ENCODE measurements at places on chromosomes 3 and 15.
A peak's percentile ranks its signal among the peaks of the same experiment; 100 is the strongest.

DNA sequence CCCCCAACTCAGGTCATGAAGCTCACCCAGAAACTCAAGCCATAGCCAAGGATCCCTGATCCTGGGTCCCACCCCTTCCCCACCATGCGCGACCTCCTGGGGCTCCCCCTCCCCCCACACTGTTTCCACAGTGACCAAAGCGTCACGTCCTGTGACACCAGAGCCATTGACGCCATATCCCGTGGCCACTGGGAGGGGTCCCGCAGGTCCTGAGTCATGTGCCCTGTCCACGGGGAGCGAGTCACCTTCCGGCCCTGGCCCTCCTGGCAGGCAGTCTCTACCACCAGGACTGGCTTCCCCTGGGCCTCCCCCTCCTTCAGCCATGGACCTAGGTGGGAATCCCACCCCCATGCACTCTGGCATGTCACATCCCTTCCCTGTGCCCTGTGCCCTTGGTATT is 15.6 kb downstream of the SEMA3F start:
- no peak for DNase-seq

- no peak for DNase-seq
Measured at GRCh38 chr3:46349484-46350261, 4.2 kb upstream of the CCR2 start.

DNA sequence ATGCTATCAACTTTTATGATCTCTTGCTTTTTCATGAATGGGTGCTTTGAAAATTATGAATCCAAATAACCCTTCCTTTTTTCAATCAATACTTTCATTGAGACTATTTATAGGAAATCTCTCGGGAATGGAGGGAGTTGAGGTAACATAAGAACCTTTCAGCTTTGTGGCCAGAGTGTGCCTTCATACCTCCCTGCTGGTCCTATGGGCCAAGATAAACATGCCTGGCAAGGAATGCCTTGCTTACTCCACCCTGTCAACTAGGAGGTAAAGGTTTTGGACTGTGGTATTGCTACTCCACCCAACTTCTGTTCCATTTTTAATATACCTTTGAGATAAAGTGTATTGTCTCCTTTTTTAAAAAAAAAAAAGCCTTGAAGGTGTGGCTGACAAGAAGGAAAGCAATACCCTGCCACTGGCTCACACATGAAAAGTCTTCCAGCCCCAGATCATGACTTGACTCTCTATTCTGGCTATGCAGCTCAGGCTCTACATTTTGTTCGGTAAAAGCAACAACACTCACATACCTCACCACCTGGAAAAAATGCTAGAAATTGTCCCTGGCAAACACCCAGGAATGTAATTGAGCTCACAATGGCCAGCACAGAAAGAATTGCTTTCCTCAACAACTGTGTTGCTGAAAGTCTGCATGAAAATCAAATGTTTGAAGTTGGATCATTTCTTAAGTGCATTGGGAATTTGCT is 35.8 kb downstream of the COL8A1 start:
- no peak for DNase-seq

DNA sequence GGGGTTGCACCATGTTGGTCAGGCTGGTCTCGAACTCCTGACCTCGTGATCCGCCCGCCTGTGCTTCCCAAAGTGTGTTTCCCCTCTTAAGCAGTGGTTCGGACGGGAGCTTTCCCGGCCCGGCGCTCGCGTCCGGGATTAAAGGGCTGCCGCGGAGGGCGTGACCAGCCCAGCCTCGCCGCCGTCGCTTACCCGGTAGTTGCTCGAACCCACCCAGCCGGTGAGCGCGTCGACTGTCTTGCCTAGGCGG is 513 bp downstream of the CLASP2 start:
- no peak for DNase-seq

DNA sequence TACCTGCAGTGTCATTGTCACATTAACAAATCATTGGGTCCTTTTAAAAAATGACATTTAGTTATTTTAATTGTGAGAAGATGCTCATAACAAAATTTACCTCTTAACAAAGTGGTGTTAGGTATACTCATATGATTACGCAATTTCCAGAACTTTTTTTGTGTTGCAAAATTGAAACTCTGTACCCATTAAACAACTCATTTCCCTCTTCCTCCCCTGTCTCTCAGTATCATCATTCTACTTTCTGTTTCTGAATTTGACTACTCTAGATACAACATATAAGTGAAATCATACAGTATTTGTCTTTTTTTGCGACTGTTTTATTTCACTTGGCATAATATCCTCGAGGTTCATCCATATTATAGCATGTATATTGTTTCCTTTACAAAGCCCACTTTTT is 58.7 kb upstream of the CHST2 start:
- no peak for DNase-seq

DNA sequence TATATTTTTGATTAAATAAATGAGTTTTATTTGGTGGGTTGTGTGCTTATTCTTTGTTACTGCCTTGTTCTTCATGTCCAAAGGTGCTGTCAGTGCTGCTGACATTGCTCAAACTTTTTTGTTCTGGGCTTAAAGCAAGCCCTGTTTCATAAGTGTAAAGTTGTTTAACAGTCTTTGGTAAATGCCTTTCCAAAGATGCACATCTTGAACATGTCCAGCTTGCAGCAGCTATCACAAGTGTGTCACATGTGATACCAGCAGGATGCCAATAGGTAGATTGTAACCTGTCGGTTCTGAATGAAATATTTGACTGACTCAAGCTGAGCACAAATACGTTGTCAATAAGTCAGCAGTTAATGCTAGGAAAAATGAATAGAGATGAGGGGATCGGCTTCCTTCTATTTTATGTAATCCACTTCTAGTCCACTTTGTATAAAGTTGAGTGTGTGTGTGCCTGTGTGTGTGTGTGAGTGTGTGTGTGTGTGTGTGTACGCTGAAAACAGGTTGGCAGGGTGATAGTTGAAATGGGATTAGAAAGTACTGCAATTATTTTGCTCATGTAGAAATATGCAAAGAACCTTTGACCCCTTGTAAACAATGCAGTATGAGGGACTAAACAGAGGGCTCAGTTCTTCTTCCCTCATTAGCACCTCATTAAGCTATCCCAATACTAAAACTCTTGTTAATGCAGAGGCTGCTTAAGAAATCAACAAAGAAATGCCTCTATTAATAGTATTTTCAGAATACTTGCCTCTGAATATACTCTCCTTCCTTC is 986.5 kb downstream of the TUSC7 start:
- no peak for DNase-seq

DNA sequence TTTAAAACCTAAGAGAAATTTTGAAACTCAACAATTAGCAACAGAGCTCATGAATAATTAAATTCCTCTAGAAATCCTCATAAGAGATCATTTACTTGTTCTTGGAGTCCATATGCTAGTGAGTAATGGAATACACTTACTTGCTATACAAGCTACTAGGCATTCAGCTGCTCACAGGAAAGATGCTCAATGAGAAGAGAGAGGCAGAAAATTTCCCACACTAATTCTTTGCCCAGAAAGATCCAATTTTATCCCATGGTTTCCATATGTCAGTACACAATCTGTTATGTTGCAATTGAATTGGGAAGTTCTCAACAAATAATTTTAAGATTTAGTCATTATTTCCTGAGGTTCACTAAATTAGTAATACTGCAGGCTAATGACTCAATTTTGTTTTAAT is 310.4 kb downstream of the RYR3 start:
- DNase-seq, result no peak

GRCh38 chr3:23002836-23003732 is 200.0 kb upstream of the UBE2E2 start:
- DNase-seq, result peak; percentile 16

GRCh38 chr3:182135056-182135455 is 423.3 kb downstream of the SOX2 start:
- DNase-seq, result no peak

GRCh38 chr3:9916346-9916733 is 558 bp upstream of the IL17RC start:
- DNase-seq, result no peak

DNA sequence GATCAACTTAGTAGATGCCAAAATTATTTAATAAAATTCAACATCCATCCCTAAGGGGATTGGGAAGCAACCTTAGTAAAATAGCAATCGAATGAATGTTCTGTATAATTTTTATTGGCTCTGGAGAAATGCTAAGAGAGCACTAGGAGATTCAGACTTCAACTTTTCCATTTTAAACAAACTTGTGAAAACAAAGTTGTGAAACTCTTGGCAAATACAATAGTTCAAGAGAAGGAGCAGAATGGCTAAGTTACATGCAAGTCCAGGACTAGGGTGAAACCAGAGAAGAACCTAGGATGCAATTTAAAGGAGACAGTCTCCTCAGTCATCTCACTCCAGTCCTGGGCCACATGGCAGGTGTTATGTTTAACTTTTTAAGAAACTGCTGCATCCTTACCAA is 16.7 kb upstream of the ZNF280D start:
- no peak for DNase-seq

- no peak for DNase-seq
Measured at GRCh38 chr15:64149424-64149823, 2.1 kb upstream of the SNX22 start.

- no peak for DNase-seq
Measured at GRCh38 chr3:73868688-73869315, 244.1 kb upstream of the PDZRN3 start.

GRCh38 chr3:170270282-170270881 is 48.2 kb downstream of the PRKCI start:
- no peak for DNase-seq

DNA sequence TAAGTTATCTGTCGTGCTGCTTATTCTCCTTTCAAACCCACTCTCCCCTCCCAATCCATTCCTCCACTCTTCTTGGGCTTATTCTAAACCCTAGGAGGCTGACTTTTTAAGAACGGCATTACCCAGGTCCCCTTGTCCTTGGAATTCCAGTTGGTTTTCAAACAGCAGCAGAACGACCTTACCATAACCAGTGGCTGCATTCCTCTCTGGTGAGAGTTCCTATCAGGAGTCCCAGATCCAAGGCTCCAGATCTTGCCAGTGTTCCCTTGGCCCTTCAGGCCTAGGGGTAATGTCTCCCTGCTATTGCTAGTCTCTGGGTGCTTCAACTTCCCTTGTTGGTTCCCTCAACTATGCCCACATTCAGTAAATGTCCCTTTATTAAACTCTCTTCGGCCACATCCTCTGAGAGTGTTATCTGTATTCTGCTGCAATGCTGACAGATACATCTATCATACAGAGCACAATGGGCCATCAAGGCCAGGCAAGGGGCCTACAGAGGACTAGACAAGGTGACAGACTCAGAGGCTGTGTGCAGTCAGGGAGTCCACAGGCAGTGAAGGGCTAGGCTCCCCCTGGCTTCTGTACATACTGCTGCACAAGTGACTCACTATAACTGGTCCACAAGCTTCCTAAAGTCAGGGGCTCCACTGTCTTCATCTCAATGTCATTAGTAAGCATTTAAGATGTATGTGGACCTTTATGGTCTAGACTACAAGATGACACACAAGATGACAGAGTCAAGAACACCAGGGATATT is 10.1 kb downstream of the LYSMD2 start:
- no peak for DNase-seq

GRCh38 chr15:79314811-79315210 is 3.9 kb downstream of the TMED3 start:
- no peak for DNase-seq

DNA sequence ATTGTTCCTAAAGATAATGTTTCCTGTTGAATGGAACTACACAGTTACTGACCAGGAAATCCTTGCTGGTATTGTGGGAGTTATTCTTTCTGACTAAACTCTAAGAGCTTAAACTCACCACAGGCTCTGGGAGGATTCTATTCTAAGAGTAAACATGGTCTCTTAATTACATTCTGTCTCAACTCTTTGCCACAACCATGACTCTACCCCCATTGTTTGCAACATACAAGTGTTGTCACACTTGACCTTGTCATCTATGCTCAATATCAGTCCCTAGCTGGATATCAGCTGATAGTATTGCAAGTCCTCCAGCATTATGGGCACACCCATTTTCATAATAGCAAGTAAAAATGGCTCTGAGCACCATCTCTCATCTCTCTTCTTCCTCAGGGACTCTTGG is 29.6 kb upstream of the SECISBP2L start:
- no peak for DNase-seq

GRCh38 chr3:129827765-129828164 is 65.7 kb downstream of the TMCC1 start:
- DNase-seq, result no peak

- DNase-seq, result no peak
Measured at GRCh38 chr3:127458696-127459604, 131.6 kb downstream of the TPRA1 start.

DNA sequence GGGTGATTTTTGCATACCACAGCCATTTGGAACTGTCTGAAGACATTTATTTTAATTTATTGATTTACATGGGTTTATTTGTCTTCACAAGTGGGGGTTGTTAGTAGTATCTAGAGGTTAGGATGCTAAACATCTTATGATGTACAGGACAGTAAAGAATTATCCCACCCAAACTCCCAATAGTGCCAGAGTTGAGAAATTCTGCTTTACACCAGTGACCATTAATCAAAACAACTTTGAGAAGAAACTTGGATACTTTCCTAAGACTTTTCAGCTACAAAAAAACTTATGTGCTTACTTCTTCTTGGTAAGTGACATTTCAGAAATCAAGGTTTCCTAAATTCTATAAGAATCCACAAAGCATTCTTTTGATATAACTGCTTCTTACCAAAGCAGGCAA is 156.7 kb downstream of the SUCLG2 start:
- no peak for DNase-seq

DNA sequence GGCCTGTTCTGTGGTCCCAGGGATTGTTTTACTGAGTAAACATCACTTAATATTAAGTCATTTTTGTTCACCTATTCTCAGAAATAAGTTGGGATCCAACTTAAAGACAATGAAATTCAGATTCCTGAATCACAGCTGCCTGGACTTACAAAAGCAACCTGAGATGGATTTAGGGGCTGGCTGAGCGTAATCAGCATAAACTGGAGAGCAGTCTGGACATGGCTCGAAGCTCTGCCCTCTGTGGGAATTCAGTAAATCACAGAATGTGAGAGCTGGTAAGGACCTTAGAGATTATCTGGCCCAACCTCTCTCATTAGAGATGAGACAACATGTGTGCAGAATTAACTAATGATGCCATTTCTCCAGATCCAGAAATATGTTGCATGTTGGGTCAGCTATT is 23.7 kb downstream of the CCDC80 start:
- no peak for DNase-seq

DNA sequence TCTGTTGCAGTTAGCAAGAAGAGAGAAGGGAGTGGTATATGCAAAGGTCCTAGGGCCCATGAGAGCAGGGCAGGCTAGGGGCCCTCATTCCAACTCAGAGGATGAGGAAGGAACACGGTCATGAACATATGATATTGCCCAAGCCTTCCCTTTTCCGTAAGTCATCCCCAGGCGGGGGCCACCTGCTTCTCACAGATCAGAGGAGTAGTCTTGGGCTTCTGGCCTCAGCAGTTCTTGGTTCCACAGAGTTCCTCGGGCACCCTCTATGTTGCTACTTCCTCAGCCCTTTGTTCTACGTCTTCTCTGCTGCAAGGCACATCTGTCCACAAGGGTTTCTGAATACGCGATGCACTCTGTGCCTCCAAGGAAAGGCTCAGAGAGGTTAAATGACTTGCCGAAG is 25.3 kb downstream of the EPHB3 start:
- no peak for DNase-seq
